ENCODE measurements at places on chromosomes 7 and 10. TPM values are rescaled to one million over a fixed set of nuclear protein-coding genes. Genes with fewer than 3 reads are reported as not detected.

TMEM270 gene
- not detected for total RNA-seq

ZP3 gene
- total RNA-seq = 11.9 TPM

NKX2-3 gene
- total RNA-seq = 0.07 TPM

CLCN1 gene
- total RNA-seq = 0.55 TPM

NACAD gene
- 0.12 TPM for total RNA-seq

CPED1 gene
- total RNA-seq = 2.2 TPM

ERVW-1 gene
- not detected for total RNA-seq

IFIT2 gene
- total RNA-seq = 6.9 TPM

CHST3 gene
- 17.0 TPM for total RNA-seq

BMPR1A gene
- total RNA-seq = 14.5 TPM

AS3MT gene
- 1.7 TPM for total RNA-seq

EBF3 gene
- total RNA-seq = not detected

DNA sequence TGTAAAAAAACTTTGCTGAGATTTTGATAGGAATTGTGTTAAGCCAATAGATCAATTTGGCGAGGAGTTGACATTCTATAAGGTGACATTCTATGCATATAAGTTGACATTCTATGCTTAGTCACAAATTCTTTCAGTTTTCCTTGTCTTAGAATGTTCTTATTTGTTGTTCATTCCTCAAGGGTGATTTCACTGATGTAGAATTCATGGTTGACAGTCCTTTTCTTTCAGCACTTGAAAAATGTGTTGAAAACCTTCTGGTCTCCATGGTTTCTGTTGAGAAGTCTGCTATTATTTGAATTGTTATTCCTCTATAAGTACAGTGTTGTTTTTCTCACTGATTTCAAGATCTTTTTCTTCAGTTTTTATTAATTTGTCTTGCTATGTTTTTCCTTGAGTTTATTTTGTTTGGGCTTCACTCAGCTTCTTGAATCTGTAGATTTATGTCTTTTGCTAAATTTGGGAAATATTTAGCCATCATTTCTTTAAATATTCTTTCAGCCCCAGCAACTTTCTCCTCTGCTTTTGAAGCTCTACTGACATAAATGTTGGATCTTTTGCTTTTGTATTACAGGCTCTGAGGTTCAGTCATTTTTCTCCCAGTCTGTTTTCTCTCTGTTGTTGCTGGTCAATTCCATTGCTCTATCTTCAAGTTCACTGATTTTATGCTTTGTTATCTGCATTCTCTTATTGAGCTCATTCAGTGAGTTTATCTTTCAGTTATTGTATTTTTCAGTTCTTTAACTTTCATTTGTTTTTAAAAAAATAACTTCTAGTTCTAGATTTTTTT, 154.9 kb downstream of the SDK1 start:
- H3K4me3 ChIP-seq = no peak overlapping the region
- no peaks in the 10 kb centered on the region for H3K4me1 ChIP-seq
- no peaks in the 10 kb centered on the region for H3K27me3 ChIP-seq
- H3K27ac ChIP-seq = no peak overlapping the region
- DNase-seq = no peak

DNA sequence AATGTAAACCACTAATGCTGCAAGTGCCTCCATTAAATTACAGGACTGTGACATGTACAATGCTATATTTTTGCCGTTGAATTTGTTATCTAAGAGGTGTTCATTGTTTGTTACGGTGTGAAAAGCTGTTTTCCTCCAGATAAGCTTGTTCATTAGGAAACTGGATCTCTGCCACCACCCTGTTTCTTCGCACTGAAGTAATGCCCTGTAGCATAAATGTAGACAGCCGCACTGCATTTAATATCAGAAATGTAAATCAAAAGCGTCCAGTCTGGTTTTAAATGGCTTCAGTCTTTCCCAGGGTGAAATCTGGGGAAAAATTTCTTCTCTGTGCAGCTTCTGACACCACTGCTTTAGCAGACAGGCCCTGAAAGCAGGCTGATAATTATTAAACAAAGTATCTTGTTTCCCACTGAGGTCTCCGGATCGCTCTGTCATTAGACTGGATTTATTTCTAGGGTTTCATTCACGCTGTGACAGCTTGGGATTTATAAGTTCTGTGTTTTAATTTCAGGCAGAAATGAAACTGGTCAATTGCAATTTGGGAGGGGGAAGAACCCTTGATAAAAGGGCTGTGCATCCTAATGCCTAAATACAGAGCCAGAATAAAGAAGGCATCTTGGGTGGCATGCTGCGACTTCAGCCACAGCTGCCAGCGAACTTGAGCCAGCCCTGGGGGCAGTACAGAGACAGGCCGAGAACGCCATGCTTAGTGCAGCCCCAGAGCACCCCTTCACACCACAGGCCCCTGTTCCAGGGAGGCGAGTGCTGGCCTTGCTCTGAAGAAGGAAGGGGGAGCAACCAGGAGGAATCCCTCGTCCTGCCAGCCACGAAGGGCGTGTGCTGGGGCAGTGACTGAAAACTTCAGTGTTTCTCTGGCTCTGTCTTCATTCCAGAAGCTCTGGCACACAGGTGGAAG, 547.7 kb upstream of the GALNT17 start:
- no peaks in the 10 kb centered on the region for H3K27me3 ChIP-seq
- no peak overlapping the region for H3K27ac ChIP-seq
- H3K4me1 ChIP-seq = no peaks in the 10 kb centered on the region
- no peak for DNase-seq

DNA sequence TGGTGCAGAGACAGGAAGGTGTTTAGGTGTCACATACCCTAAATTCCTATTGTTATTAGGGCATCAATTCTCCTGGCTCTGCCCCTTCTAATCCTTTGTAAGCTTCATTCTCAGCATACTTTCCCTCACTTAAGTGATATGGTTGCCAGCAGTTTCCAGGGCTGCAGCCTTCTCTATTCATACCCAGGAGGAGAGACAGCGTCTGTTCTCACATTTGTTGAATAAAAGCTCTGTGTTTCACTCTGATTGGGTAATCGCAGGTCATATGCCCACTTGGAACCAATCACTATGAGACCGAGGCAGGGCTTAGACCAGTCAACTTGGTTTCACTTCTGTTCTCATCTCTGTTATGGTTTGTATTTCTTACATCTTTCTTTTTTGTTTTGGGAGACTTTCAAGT, 109.6 kb upstream of the MTPN start:
- H3K27ac ChIP-seq = no peak overlapping the region
- peaks cover 28% of the 10 kb centered on the region for H3K27me3 ChIP-seq
- peak; percentile 70 for DNase-seq

- H3K27me3 ChIP-seq = no peaks in the 10 kb centered on the region
- no peaks in the 10 kb centered on the region for H3K4me1 ChIP-seq
- no peak for DNase-seq
- no peaks in the 10 kb centered on the region for H3K36me3 ChIP-seq
- H3K4me3 ChIP-seq = no peak overlapping the region
Measured at GRCh38 chr10:13813550-13813949, 226.8 kb downstream of the PRPF18 start.

- DNase-seq = peak; percentile 60
- H3K4me1 ChIP-seq = peaks cover 26% of the 10 kb centered on the region
- H3K36me3 ChIP-seq = no peaks in the 10 kb centered on the region
- H3K27me3 ChIP-seq = no peaks in the 10 kb centered on the region
Measured at GRCh38 chr10:119734396-119735332, 8.8 kb downstream of the INPP5F start.

GRCh38 chr7:26305090-26305868, 13.6 kb downstream of the SNX10 start:
- H3K4me3 ChIP-seq = no peak overlapping the region
- no peak overlapping the region for H3K27ac ChIP-seq
- DNase-seq = no peak
- H3K27me3 ChIP-seq = no peaks in the 10 kb centered on the region

- peaks cover 64% of the 10 kb centered on the region for H3K36me3 ChIP-seq
- peak; percentile 41 for DNase-seq
- H3K27me3 ChIP-seq = no peaks in the 10 kb centered on the region
- peaks cover 20% of the 10 kb centered on the region for H3K4me1 ChIP-seq
- H3K4me3 ChIP-seq = no peak overlapping the region
Measured at GRCh38 chr7:76343294-76343930, 15.4 kb downstream of the YWHAG start.

- peaks cover 7% of the 10 kb centered on the region for H3K4me1 ChIP-seq
- no peak overlapping the region for H3K27ac ChIP-seq
- H3K36me3 ChIP-seq = no peaks in the 10 kb centered on the region
- no peak overlapping the region for H3K4me3 ChIP-seq
- peak; percentile 45 for DNase-seq
Measured at GRCh38 chr10:72719941-72720592, 28.1 kb downstream of the MCU start.

DNA sequence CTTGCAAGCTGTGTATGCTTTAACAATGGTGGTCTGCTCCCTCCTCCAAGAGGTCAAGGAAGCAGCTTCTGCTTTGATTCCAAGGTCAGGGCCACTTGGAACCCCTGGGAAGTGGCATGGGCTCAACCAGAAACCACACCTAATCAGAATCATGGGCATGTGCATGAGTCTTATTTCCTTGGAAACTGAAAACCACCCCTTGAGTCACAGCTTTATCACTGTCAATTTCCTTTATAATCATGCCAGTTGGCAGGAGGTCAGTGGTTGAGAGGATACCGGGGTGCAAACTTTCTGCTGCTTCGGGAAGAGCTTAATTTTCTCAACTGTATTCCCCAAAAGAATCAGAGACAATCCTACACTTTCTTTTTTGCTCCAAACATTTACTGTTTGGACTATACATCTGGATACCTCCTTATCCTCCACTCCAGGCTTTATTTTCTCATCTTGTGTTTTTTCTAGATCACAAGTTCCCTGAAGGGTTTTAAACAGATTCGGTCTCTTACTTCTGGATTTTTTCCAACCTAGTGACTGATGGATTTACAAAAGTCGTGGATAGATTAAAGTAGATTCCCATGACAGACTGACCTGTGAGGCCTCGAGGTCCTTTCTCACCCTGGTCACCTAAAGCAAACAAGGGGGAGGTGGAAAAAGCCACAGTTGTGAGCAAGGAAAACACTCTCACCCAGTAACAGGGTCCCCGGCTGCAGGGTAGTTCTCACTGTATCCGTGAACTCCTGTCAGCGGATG, 36.0 kb downstream of the COL17A1 start:
- H3K27ac ChIP-seq = peak overlapping the region; percentile 92
- DNase-seq = peak; percentile 80
- peak overlapping the region; percentile 51 for H3K4me3 ChIP-seq
- no peaks in the 10 kb centered on the region for H3K36me3 ChIP-seq

- no peaks in the 10 kb centered on the region for H3K27me3 ChIP-seq
- H3K27ac ChIP-seq = no peak overlapping the region
- H3K36me3 ChIP-seq = no peaks in the 10 kb centered on the region
Measured at GRCh38 chr10:88927416-88927690, 25.2 kb downstream of the ACTA2 start.

GRCh38 chr7:78770422-78771410, 682.8 kb downstream of the MAGI2 start:
- DNase-seq = no peak
- no peak overlapping the region for H3K27ac ChIP-seq
- no peaks in the 10 kb centered on the region for H3K4me1 ChIP-seq
- peaks cover 48% of the 10 kb centered on the region for H3K27me3 ChIP-seq
- no peaks in the 10 kb centered on the region for H3K36me3 ChIP-seq

DNA sequence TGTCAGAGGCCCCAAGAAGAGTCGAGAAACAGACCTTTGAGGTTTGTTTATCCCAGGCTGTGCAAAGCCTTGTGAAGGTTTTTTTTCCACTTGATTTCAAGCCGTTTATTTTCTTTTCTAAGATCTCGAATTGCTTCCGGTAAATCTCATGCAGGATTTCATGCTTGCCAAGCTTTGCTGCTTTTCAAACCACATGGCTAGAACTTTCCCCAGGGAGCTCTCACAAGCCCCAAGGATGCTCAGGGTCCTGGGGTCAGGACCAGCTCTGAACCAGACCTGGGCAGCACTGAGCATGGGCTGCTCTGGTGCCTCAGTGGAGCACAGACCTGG, 48.0 kb upstream of the AQP1 start:
- H3K4me1 ChIP-seq = no peaks in the 10 kb centered on the region
- no peak for DNase-seq
- no peaks in the 10 kb centered on the region for H3K36me3 ChIP-seq
- no peak overlapping the region for H3K4me3 ChIP-seq

DNA sequence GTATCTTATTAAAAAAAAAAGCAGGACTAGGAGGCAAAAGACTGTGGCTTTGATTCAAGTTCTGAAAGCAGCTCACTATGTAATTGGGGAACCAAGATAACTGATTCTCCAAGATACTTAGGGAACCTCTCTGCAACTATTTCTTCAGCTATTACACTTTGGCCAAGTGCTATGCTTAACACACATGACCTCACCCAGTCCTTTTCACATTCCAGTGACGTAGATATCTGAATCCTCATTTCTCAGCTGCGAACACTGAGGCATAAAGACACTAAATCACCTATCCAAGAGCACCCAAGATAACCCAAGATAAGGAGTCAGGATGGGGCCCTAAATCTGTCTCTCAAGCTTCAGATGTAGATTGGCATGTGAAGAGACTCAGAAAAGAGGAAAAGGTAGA, 133.6 kb downstream of the GLI3 start:
- no peak for DNase-seq
- H3K4me3 ChIP-seq = no peak overlapping the region
- peak overlapping the region; percentile 94 for H3K27ac ChIP-seq
- peaks cover 3% of the 10 kb centered on the region for H3K36me3 ChIP-seq
- H3K27me3 ChIP-seq = no peaks in the 10 kb centered on the region

DNA sequence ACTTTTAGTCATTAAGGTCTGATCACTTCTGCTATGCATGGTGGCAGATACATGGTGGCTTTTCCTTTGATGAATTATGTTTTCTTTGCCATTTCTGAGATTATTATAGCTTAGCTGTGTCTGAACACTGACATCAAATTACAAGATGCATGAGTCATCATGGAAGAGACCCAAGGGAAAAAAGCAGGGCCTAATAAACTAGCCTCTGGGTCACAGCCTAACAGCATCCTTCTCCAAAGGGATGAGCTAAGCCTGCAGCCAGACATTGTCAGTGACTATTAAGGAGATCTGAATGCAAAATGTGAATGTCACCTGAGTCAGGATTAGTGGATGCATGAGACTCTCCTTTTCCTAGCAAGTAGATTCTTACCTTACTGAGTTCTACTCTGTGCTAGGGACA, 19.1 kb upstream of the OGDHL start:
- no peak overlapping the region for H3K27ac ChIP-seq
- peaks cover 49% of the 10 kb centered on the region for H3K27me3 ChIP-seq
- DNase-seq = peak; percentile 79
- no peaks in the 10 kb centered on the region for H3K36me3 ChIP-seq
- H3K4me3 ChIP-seq = no peak overlapping the region
